PC-9 (cell line): ENCODE measurements at places on chromosomes 13 and 19. TPM values are rescaled to one million over a fixed set of nuclear protein-coding genes. Genes with fewer than 3 reads are reported as not detected.
A peak's percentile ranks its signal among the peaks of the same experiment; 100 is the strongest.

DNA sequence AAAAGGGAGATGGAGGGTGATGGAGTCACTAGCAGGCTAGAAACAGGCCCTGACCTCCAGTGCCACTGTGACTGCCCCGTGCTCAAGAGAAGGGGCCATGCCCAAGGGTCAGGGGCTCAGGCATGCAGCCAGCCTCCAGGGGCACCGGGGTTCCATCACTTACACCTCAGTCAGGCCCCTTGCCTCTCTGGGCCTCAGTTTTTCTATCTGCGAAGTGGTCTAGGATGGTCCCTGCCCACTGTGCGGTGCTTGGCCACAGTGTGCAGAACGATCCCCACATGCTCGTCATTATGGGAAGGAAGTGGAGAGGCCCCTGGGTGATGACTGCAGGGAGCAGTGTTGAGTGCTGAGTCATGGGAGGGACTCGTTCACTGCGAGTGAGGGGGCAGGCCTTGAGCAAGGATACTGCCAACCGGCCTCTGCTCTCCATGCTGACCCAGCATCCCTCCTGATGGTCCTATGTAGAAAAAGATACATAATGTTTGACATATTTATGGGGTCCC is 23.1 kb downstream of the TMED1 start:
- peak; percentile 41 for DNase-seq

GRCh38 chr19:29121684-29122083 is 91.3 kb downstream of the UQCRFS1 start:
- DNase-seq = no peak

GRCh38 chr13:32425158-32425557 is 2.8 kb downstream of the N4BP2L1 start:
- DNase-seq = no peak

The CEACAM8 gene
- not detected in 2 replicates for total RNA-seq

DNA sequence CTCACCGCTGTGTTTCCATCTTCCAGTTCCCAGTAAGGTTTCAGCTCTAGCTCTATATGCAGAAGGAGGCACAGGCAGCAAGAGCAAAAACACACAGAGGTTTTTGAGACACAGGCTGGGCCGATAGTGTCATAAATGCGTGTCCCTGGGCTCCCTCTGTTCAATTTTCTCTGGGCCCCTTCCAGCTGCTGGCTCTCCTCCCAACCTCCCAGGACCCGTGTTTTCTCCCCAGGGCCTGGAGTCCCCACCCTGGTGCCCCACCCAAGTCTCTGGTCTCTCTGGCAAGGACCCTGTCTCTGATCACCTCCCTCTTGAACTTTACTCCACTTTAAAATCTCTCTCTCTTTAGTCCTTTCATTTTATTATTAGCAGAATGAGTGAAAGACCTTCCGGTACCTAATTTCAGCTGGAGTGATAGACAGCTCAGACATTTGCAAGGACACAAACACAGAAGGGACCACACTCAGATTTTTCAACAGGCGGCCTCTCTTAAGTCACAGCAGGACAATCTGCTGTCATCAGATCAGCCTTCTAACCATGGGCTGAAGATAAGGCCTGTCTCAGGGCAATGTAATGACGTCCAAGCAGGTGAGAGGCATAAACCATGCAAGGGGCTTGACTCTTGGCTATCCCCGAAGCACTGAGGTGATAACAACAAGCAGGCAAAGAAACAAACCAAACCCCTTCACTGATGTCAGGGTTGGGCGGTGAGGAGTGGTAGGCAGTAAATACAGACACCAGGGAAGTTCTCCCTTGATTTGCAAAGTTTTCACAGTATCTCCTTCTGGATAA is 190.0 kb upstream of the IRS2 start:
- no peak for DNase-seq

DNA sequence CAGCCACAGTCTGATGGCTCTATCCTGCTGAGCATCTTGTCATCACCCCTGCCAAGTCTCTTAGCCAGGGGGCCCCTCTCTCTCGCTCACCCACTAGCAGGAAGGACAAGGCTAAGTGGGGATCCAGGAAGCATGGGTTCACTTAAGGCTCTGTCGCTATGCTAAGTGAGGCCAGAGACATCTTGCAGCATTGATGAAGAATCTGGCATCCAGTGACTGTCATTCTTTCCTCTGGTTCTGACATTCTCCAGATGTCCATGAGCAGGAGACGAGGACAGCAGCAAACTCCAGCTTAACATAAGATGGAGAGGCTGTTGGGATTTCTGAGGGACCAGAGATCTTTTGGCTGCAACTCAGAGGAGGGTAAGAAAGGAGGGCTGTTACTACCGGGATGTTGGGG is 230.2 kb downstream of the TSHZ3 start:
- DNase-seq = no peak

GRCh38 chr13:22945321-22946226 is 235.2 kb upstream of the SGCG start:
- DNase-seq = no peak

The APC2 gene
- 1.6 and 2.7 TPM in 2 replicates for total RNA-seq

The SIGLECL1 gene
- total RNA-seq = not detected in 2 replicates

The C13orf42 gene
- not detected in 2 replicates for total RNA-seq
